Muscle of leg (tissue), 16 donors: ENCODE measurements at places on chromosomes 6 and 20. TPM values are rescaled to one million over a fixed set of nuclear protein-coding genes. Genes with fewer than 3 reads are reported as not detected.
A peak's percentile ranks its signal among the peaks of the same experiment; 100 is the strongest.

WFDC12 gene
- not detected for total RNA-seq

SOBP gene
- 13.6 TPM for total RNA-seq

DNA sequence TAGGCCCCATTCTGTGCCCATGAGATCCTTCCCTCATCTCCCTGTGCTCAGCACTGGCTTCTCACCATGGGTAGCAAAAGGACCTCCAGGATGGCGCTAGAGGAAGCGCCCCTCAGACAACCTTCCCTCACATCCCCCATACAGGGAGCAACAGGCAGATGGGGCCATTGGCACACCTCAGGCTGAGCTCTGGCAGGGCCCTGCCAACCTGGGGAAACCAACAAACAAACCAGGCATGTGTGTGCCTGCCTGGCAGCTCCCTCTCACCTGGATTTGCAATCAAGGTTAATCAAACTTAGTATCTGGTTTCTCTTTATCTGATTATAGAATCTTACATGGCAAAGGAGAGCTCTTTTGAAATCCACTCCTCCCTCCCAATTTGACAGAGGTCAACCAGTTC lies 134.9 kb downstream of the SLC23A2 start:
- no peak overlapping the region for H3K27ac ChIP-seq
- no peaks in the 10 kb centered on the region for H3K27me3 ChIP-seq

GRCh38 chr6:53641348-53641747 lies 24.2 kb downstream of the KLHL31 start:
- no peaks in the 10 kb centered on the region for H3K36me3 ChIP-seq
- no peak for DNase-seq

DNA sequence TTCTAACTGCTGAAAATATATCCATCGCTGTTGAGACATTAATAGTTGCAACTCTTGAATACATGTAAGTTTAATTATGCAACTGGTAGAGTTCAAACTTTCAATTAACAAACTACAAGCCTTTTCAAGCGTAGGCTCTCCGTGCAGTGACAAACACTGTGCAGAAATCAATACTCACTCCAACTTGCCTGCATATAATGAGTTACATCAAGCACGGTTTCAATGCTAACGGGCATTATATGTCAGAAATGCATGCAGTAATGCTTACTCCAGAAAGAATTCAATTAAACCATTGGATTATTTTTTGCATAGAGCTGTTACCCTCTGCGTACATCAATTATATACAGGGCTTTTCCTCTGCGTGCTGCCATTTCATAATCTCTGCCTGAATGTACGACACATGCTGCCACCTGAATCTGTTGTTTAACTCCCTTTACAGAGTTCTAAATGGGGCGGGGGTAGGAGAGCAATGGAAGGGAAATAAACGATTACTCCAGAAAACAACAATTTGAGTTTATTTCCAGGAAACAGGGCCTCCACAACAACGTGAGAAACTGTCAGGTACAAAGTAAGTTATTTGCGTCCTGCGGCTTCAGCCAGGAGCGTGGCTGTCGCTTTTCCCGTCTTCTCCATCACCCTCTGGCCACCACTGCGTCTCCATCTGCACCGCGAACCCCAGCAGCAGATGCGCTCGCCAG lies 1.8 kb downstream of the PTPRK start:
- H3K4me1 ChIP-seq = peaks cover 6% of the 10 kb centered on the region
- no peaks in the 10 kb centered on the region for H3K27me3 ChIP-seq
- H3K27ac ChIP-seq = peak overlapping the region; percentile 97
- H3K4me3 ChIP-seq = peak overlapping the region; percentile 89
